ENCODE measurements at places on chromosomes 7 and 10.

GRCh38 chr7:42193471-42194129, 43.4 kb downstream of the GLI3 start:
- no peak for DNase-seq

DNA sequence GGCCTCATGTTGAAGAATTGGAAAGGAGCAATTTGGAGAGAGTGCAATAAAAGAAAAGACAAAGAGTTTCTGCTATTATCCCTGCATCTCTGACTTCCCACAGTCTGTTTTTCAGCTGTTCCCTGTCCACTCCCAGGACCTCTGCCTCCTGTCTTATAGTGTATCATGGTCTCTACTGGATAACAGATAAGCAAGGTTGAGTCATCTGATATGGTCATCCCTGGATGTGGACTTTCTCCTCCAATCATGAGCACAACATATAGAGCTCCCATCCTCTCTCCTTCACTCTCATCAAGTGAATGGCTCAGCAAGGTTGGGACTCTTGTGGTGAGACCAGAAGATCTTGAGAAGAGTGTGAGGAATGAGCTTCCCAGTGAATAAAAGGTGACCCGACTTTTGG, 123.1 kb downstream of the PLCE1 start:
- no peak for DNase-seq

GRCh38 chr10:43692051-43692825, 43.6 kb upstream of the ZNF32 start:
- no peak for DNase-seq

DNA sequence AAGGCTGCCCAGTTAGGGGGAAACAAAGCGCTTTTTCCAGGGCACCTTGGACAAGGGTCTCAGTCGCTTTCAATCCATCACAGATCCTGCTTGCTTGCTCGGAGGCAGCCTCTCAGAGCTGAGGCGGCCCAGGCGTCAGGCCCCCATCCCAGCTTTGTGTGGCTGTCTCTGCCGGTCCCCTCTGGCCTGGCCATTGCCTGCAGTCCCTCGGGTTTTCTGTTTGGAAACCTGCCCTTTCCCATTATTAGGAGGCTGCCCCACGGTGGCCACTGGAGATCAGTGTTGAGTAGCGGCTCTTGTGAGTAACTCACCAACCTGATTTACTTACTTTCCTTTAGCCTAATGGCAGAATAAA, 216.1 kb downstream of the GLRX3 start:
- no peak for DNase-seq

- DNase-seq: peak; percentile 43
Observed at GRCh38 chr7:47314728-47315607, 266.9 kb downstream of the TNS3 start.

DNA sequence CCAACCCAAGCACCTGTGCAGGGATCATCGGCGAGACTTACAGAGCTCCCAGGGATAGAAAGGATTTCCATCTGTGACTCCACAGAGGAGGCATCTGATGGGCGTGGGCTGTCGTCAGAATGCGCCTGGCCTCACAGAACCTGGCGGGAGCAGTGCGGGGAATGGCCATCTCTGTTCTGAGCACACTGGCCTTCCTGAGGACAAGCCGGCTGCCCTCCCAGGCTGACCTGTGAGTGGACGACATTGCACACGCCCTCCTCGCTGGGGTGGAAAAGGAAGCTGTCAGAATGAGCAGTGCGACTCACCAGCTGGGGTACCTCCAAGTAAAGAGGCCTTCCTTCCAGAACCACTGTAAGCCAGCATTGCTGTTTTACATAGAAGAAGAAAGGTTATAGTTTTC, 234.6 kb upstream of the PITRM1 start:
- no peak for DNase-seq
